ENCODE measurements at places on chromosomes 5 and 9. TPM values are rescaled to one million over a fixed set of nuclear protein-coding genes. Genes with fewer than 3 reads are reported as not detected.

DNA sequence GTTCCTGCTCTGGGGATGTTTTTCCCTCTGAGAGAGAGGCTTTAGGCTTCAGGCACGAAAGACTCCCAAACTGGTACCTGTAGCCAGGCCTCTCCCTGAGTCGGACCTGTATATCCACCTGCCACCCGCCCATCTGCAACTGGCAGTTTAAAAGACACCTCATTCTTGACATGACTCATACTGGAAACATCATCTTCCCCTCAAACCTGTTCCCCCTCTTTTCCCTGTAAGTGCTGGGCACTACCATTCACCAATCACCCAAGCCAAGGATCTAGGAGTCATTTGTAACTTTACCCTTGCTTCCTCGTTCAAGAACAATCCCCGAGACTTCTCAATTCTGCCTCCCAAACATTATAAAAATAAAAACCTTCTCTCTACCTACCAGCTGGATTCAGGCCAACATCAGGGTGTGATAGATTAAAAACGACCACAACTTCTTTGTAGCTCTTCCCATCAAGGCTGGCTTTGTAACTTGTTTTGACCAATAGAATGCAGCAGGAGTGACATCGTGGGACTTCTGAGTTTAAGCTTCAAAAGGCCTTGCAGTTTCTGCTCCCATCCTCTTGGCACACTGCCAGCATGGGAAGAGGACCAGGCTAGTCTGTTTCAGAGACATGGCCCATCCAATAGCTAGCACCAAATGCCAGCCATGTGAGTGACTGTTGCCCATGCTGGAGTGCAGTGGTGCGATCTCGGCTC lies 1.8 kb upstream of the WDR31 start:
- no peak for DNase-seq

GRCh38 chr9:35771534-35771933 lies 17.5 kb upstream of the MSMP start:
- DNase-seq, result no peak

Gene TAF11L10
- polyA plus RNA-seq, result not detected

Gene FOXD4
- 0.43 TPM for polyA plus RNA-seq

- DNase-seq, result no peak
Measured at GRCh38 chr5:143511736-143512135, 108.2 kb upstream of the NR3C1 start.

Gene CCL27
- polyA plus RNA-seq, result not detected

DNA sequence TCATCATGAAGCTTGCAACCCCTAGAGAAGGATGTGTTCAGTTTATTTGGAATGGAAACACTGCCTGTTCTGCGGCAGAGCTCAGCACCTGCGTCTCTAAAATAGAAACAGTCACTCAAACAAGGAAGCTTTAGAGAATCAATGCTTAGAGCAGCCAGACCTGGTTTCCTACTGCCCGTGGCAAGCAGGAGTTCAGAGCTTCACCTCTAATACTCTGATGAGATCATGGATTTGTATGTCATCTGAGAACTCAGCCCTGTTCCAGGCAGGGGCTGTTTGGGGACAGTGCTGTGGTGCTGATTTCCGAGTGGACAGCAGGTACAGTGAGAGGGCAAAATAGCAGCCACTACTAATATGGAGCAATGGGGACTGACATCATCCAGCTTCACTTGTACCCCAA lies 236.0 kb upstream of the IRX1 start:
- no peak for DNase-seq

- DNase-seq, result no peak
Measured at GRCh38 chr5:72552041-72552557, 44.9 kb upstream of the ZNF366 start.

DNA sequence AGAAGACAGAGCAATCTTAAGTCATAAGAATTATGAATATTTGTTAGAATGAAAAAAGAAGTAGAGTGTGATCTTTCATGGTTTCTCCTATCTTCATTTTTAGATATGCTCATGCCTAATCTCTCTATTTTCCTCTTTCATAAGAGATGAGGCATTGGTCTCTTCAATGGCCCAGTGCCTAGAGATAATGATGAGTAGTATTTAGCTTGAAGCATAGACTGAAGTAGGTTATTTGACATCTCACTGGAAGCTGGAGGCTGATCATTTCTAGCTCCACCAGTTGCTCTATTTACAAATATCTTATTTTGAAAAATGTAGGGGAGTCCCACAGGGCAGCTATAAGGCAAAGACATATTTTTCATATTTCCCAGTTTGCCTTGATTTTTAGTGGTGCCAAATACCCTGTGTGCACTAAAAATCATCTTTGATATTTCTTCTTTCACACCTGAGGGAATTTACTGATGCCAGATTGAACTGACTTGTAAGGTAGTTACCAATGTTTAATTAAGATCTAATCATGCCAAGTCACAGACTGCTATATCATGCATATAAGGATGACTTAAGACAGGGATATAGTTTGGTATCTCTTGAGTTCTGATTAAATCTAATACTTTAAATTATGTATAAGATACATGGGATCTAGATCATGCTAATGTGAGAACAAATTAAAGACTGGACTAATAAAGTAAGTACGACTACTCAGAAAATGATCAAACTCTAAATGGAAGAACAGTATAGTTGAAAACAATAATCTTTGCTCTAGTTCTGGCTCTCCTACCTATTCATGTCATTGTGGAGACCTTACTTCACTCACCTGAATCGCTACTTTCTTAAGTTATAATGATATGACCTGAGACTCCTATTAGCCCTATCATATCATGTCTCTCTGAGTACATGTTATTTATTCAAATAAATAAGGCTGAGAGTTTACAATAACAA lies 108.2 kb upstream of the IFNE start:
- no peak for DNase-seq

All from kidney (tissue), 22 donors.